ENCODE measurements at places on chromosomes 6 and 20. TPM values are rescaled to one million over a fixed set of nuclear protein-coding genes. Genes with fewer than 3 reads are reported as not detected.

PPP1R16B gene
- not detected for total RNA-seq

TOP1 gene
- 26.7 TPM for total RNA-seq

GSTA3 gene
- total RNA-seq = not detected

CLPSL2 gene
- not detected for total RNA-seq

IRAK1BP1 gene
- total RNA-seq = 3.6 TPM

MOCS1 gene
- total RNA-seq = 3.4 TPM

ZNF512B gene
- total RNA-seq = 10.5 TPM

EPB41L1 gene
- total RNA-seq = 11.7 TPM

MOG gene
- total RNA-seq = not detected

DEFB124 gene
- not detected for total RNA-seq

AVP gene
- not detected for total RNA-seq

DOK5 gene
- total RNA-seq = not detected

CRNKL1 gene
- 13.3 TPM for total RNA-seq

SYNDIG1 gene
- total RNA-seq = not detected

LY6G6D gene
- total RNA-seq = not detected

TSHZ2 gene
- total RNA-seq = 1.2 TPM

Data from airway epithelial cell (primary cell).